ENCODE measurements at places on chromosomes 7 and 10. TPM values are rescaled to one million over a fixed set of nuclear protein-coding genes. Genes with fewer than 3 reads are reported as not detected.
A peak's percentile ranks its signal among the peaks of the same experiment; 100 is the strongest.

DNA sequence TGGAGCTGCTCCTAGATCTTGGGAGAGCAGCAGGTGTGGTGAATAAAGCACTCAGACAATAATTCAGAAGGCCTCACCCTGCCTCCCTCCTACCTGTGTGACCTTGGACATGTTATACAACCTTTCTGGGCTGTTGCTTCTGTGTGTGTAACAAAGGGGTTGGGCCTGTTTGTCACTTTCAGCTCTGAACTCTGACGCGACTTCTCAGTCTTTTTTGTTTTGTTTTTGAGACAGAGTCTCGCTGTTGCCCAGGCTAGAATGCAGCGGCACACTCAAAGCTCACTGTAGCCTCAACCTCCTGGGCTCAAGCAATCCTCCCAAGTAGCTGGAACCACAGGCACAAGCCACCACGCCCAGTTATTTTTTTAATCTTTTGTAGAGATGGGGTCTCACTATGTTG, 89.3 kb downstream of the DNMBP start:
- no peak for DNase-seq

GRCh38 chr7:44145969-44146911, 5.1 kb upstream of the MYL7 start:
- DNase-seq: peak; percentile 85

Gene FAM237B
- not detected for total RNA-seq

DNA sequence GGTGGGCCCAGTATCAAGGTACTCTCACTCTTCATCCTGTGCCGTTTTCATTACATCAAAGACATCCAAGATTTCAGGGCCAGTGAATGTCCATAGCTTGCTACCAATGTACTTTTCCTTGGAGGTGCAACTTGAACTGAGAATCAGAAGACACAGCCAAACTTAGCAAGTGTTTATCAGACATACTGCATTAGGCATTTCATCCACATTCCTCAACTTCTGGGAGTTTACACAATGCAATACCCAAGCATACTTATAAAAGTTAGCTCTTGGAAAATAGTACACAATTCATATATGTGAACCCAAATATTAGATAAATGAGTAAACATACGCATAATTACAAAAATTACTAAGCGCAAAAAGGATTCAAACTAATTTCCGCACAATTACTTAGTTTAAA, 216.3 kb upstream of the RHOBTB1 start:
- DNase-seq: no peak

- DNase-seq: no peak
Observed at GRCh38 chr7:37363536-37364491, 84.8 kb downstream of the ELMO1 start.

Gene FFAR4
- total RNA-seq: not detected

Gene CUTC
- total RNA-seq: 26.6 TPM

GRCh38 chr7:76333511-76334101, 25.2 kb downstream of the YWHAG start:
- no peak for DNase-seq

- DNase-seq: no peak
Observed at GRCh38 chr7:32316839-32317238, 173.3 kb downstream of the LSM5 start.

GRCh38 chr7:146902728-146903127, 786.1 kb downstream of the CNTNAP2 start:
- no peak for DNase-seq

Gene AASS
- total RNA-seq: 66.3 TPM

Measured in uterus (tissue), 4 donors.